Fibroblast of skin of scalp (primary cell): ENCODE measurements at places on chromosomes 7 and 10.
A peak's percentile ranks its signal among the peaks of the same experiment; 100 is the strongest.

DNA sequence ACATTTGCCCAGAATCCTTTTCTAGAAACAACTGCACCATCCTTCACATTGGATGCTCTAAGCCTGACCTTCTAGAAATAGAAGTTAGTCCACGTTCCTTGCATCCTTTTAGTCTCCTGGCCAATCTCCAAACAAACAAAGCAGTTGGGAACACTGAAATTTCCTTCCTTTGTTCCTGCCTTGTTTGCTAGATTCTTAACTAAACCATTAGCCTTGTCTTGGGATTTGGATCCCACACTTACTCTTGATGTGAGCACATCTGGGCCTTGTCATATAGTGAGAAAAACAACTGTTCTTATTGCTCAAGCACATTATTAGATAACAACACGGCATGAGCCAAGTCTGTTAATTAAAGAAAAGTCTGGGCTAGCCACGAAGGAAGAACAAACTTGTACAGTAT is 319.3 kb upstream of the GHITM start:
- no peak for DNase-seq

- no peak for DNase-seq
These were observed 8.0 kb downstream of the HKDC1 start for GRCh38 chr10:69228151-69228550.

DNA sequence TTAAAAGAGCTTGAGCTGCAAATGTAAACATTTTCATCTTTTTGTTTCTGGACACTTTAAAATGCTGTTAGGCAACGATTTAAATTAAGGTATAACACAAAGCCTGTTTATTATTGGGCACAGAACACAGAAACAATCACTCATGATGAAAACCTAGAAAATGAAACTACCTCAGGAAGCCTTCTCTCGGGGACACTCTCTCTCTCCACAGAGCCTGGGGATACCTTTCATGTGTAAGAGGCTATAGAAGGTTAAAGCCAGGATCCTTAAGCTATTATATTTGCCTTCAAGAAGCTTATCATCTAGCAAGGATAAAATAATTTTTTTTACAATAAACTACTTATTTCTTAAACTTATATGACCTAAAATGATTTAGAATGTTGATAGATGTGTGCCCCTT is 194.1 kb downstream of the SKAP2 start:
- no peak for DNase-seq

DNA sequence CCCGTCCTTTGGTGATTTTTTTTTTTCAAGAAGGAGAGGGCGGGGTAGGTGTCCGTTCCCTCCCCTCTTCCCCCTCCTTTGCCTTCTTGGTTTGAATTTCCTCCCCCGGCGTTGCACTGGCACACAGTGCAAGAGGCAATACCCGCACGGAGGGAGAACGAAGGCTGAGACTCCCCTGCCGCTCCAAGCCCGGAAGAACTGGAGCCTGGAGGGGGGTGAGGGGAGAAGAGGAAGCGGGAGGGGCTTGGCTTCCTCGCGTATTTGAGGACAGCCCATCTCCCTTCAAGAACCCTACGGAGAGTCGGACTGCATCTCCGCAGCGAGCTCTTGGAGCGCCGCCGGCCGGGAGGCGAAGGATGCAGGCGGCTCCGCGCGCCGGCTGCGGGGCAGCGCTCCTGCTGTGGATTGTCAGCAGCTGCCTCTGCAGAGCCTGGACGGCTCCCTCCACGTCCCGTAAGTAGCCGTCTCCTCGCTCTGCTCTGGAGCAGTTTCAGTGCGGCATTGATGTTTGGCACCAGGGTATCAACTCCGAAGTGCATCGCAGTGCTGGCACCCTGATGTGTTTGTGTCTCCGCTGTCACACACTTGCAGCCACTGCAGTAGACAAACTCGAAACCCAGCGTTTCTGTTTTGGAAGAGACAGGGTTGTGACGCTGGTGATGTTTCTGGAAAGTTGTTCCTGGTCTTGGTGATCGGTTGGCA is at the start of gene CNTNAP2:
Gene CNTNAP2, plus strand, starts transcription at position 281 of the 702 bp plus-strand sequence. Its CDS starts 76 bp downstream, at position 357.
- peak; percentile 61 for DNase-seq

DNA sequence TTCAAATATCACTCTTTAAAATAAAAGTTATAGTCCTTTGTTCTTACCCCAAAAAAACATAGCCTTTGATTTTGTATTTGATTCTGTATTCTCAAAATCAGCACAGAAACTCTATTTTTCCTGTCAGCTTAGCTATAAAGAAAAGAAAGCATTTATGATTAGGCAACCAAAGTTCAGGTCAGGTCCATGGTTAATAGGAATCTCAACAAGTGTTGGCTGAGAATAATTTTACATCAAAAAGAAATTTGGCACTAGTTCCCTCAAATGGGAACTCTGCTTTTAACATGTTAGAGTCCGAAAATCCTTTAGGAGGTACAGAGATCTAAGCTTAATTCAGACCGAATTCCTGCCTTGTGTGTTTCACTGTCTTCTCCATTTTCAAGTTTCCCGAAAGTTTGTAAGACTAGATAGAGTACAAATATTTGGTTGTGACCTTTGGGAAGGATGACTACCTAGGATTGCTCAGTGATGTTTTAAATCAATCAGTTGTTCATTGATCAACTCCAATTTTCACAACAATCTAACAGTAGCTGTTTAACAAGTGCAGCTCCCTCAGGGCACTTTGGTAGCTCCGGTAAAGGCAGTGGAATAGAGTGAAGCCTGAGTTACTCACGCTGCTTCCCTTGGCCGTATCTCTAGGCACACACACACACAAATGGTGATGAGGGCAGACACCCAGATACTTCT is 8.8 kb upstream of the ENO4 start:
- no peak for DNase-seq

DNA sequence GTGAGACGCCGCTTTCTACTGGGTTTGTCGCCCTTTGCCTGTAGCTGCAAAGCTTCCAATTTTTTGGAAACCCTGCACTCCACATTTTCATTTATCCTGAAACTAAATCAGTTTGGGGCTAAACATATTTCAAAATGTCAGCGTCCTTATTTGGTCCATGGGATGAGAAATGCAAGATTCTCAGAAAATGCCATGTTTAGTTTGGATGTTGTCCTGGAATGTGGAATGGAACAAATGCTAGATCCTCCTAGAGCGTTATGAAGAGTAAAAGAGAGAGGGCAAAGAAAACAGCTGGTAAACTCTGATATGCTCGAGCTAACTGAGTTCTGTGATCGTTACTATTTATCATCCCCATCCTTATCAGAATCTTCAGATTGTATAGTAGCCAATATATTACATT is 236.9 kb downstream of the KLF6 start:
- peak; percentile 80 for DNase-seq

DNA sequence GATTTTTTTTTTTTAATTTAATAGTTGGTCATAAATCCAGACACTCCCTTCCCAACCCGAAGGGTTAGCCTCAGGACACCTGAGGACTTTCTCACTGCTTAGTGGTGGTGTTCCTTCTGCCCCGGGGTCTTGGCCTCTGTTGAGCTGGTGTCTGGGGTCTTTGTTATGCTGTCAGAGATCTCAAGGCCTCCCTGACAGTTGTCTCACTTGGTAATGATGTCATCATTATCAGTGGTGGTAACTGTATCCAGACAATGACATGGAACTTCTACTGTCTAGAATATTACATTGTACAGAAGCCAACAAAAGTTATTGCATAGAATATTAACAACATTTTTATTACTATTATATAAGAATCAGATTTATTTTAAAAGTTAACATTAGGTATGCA is 32.9 kb downstream of the PPP2R2D start:
- DNase-seq = no peak

- peak; percentile 5 for DNase-seq
These were observed 622.6 kb upstream of the CELF2 start for GRCh38 chr10:10394933-10395658.

- no peak for DNase-seq
These were observed 13.6 kb downstream of the GNG11 start for GRCh38 chr7:93935102-93935501.

DNA sequence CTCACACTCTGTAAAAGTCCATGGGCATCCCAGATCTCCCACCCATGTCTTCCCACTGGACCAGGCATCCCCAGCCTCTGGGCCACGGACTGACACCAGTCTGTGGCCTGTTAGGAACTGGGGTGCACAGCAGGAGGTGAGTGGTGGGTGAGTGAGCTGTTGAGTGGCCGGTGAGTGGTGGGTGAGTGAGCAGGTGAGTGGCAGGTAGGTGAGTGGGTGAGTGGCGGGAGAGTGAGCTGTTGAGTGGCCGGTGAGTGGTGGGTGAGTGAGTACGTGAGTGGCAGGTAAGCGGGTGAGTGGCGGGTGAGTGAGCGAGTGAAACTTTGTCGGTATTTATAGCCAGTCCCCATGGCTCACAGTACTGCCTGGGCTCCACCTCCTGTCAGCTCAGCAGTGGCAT is 471.2 kb downstream of the DNAJB6 start:
- DNase-seq = no peak

GRCh38 chr10:84938117-84938905 is 609.9 kb downstream of the CCSER2 start:
- DNase-seq = no peak

DNA sequence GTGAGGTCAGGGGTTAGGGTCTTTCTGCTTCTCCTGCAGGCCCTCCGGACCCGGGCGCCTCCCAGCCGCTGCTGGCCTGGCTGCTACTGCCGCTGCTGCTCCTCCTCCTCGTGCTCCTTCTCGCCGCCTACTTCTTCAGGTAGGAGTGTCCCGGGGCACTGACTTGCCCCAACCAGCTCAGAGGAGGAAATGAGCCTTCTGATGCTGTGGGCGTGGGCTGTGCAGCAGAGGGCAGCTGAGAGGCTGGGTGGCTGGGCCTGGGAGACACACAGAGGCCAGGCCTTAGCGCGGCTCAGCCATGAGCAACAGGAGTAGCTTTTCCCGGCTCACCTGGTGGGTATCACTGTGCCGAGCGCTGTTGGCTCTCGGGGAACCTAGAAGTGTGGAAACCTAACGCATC is 78.9 kb downstream of the MKI67 start:
- DNase-seq = no peak

DNA sequence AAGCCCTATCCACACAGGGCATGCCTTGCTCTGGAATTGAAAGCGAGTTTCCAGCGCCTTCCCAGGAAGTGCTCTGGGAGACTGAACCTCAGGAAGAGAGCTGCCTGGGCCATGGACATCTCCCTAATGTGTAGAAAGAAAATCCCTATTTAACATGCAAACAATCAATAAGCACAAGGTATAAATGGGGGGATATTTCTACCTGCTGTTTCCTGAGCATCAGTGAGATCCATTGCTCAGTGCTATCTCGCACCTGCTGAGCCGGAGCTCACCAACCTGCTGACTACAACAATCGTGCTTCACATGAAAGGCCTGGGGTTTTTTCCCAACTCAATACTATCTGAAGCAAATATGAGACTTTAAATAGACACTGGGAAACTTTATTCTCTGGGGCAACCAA is 584.0 kb downstream of the GLRX3 start:
- DNase-seq = no peak

DNA sequence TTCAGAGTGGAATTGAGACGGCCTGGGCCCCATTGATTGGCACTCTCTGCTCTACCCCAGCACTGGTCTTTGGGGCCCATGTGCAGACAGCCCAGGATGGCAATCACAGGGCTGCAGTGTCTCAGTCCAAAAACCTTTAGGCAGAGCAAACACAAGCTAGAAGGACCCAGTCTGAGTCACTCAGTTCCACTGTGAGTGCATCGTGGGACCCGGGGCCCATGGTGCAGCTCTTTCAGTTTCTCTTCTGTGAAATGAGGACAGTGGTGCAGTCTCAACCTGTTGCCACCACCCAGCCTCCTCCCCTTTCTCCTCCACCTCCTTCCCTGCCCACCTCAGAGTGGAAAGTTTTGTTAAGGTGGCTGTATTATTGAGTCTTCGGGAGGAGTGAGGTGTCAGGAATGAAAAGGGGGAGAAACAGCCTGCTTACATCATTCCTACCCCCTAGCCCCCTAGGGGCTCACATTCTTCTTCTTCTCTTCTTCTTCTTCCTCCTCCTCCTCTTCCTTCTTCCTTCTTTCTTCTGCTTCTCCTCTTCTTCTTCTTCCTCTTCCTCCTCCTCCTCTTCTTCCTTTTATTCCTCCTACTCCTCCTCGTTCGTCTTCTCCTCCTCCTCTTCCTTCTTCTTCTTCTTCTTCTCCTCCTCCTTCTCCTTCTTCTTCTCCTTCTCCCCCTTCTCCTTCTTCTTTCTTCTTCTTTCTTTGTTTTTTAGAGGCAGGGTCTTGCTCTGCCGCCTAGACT is 19.5 kb upstream of the CARD11 start:
- no peak for DNase-seq

DNA sequence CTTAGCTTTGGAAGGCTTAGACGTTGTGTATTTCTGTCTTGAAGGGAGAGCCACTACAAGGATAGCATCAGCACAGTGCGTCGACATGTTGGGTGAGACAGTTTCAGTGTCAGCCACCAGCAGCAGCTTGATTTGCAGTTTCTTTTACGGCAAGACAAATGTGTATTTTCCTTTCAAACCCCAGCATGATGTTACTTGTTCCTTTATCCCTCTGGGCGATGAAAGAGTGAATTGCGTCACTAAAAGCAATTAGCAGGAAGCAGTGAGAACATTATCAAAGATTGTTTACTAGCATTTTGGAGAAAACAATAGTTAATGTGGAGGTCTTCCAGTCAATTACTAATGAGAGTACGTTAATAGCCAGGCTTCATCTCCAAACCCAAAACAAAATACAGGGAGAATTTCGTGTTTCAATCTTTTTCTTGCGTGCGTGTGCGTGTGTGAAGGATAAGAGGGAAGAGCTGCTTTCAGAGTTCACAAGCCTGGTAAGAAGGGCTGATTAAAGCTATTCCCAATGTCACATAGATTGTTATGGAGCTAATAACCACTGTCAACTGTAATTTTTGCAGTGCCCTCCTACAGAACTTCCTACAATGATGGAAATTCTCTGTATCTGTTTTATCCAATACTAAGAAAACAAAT is 157.1 kb upstream of the AOAH start:
- no peak for DNase-seq

GRCh38 chr7:96224685-96225084 is 97.2 kb downstream of the SLC25A13 start:
- no peak for DNase-seq

GRCh38 chr10:70145166-70145665 is 1.3 kb downstream of the TYSND1 start:
- no peak for DNase-seq

DNA sequence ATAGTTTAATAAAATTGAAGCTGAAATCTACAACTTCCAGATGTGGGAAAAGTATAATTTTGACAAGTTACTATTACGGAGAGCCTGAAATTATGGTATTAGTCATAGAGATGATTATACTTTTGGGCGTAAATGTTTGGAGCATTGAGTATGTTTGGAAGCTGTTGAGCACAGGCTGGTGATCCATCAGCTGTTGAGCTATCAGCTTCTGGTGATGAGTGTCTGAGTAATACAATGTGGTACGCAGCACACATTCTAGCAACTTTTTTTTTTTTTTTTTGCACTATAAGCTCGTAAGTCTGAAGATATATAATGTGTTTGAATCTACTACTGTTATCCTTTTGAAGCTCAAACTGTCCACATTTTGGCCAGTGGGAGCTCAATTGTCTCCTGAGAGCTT is 123.4 kb downstream of the ATE1 start:
- DNase-seq = peak; percentile 90
